ENCODE measurements at places on chromosomes 1 and 21. TPM values are rescaled to one million over a fixed set of nuclear protein-coding genes. Genes with fewer than 3 reads are reported as not detected.

Gene TP73
- 2.4 TPM for total RNA-seq

Gene TRABD2B
- total RNA-seq: 14.5 TPM

Gene USP25
- total RNA-seq: 48.8 TPM

Gene TTC24
- total RNA-seq: not detected

Gene C1orf198
- 70.1 TPM for total RNA-seq

Gene FMN2
- total RNA-seq: 2.3 TPM

Gene FLG
- not detected for total RNA-seq

Gene RHD
- not detected for total RNA-seq

Gene CR1L
- not detected for total RNA-seq

Gene TNFSF18
- total RNA-seq: not detected

DNA sequence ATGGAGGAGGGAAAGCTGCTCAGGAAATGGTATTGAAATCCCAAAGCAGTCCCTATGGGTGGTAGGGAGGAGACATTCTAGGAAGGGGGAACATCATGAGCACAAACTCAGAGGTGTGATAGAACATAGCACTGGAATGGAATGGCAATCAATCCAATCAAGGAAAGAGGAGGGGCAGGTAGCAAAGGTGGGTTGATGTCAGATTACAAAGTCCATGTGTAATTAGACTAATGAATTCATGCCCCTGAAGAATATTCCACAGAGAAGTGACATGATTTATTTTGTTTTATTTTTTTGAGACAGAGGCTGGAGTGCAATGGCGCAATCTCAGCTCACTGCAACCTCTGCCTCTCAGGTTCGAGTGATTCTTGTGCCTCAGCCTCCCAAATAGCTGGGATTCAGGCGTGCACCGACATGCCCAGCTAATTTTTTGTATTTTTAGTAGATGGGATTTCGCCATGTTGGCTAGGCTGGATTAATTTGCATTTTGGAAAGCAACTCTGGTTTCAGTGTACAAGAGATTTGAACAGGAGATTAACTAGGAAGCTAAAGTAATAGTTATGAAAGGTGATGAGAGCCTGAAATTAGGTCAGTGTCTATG is 36.1 kb downstream of the DEGS1 start:
- no peak for DNase-seq

GRCh38 chr1:169161496-169162194 is 55.2 kb downstream of the ATP1B1 start:
- DNase-seq: no peak

DNA sequence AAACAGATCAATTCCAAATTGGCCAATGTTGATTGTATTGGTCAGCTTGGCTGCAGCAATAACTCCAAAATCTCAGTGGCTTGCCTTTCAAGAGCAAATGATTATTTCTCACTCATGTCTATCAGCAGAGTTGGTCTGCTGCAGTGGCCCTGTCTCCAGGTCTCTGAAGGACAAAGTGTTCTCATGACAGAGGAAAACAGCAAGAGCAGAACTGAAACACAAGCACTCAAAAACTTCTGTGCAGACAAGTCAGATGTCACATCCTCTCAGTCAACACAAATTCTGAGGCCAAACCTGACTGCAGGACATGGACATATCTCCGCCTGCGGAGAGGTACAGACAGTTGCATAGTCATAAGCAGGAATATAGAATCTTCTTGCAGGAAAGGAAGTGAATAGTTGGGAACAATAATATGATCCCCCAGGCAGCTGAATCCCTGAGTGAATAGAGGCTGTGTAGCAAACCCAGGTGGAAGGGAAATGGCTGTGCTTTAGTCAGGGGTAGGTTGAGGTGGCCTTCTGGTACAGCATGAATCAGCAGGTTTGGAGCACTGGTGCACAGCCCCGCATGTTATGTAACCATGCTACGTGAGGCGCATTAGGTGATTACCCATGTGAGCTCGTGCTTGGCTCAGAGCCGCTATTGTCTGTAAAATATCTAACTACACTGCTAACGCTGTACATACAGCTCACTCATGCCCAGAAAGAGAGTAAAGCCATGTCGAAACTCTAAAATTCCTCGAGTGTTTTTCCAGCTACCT is 17.1 kb upstream of the UBE2U start:
- DNase-seq: no peak

DNA sequence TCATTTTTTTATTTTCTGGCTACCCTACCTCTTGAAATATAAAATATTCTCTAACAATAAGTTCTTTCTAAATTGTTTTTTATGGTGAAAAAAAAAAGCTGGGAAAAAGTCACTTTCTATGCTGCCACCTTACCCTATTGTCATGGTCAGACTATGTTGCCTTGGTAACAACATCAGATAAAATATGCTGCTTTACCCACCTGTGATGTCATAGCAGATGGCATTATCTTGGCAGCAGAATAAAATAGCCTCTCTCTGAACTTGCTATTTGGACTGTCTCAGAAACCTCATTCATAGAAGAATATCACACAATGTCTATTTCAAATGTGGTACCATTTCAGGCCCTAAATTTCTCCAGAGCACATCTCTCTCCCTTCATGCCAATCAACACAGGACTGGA is 69.6 kb upstream of the SGIP1 start:
- DNase-seq: no peak

DNA sequence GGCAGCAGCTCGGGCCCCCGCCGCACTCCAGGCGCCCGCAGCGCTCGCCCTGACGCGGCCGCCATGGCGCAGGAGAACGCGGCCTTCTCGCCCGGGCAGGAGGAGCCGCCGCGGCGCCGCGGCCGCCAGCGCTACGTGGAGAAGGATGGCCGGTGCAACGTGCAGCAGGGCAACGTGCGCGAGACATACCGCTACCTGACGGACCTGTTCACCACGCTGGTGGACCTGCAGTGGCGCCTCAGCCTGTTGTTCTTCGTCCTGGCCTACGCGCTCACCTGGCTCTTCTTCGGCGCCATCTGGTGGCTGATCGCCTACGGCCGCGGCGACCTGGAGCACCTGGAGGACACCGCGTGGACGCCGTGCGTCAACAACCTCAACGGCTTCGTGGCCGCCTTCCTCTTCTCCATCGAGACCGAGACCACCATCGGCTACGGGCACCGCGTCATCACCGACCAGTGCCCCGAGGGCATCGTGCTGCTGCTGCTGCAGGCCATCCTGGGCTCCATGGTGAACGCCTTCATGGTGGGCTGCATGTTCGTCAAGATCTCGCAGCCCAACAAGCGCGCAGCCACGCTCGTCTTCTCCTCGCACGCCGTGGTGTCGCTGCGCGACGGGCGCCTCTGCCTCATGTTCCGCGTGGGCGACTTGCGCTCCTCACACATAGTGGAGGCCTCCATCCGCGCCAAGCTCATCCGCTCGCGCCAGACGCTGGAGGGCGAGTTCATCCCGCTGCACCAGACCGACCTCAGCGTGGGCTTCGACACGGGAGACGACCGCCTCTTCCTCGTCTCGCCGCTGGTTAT is 2.8 kb downstream of the KCNJ9 start:
- peak; percentile 82 for DNase-seq

DNA sequence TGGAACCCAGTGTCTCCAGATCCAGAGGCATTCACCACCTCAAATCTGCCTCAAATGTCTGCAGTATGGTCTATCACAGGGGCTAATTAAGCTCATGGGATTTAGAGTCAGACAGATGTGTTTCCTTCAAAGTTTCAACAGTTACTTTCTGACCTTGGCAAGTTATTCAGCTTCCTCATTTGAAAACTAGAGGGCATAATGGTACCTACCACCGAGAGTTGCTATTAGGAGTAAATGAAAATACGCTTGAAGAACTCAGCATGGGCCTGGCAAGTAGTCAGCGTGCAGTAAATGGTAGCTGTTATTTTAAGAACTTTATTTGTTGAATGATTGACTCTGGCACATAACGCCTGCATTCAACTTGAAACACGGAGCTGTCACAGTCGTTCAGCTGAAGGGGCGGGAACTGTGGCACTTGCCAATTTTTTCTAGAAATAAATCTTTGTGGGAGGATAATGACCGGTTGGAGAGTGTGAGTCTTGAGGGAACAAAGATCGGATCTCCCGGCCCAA is 1.2 kb upstream of the CAP1 start:
- DNase-seq: no peak

DNA sequence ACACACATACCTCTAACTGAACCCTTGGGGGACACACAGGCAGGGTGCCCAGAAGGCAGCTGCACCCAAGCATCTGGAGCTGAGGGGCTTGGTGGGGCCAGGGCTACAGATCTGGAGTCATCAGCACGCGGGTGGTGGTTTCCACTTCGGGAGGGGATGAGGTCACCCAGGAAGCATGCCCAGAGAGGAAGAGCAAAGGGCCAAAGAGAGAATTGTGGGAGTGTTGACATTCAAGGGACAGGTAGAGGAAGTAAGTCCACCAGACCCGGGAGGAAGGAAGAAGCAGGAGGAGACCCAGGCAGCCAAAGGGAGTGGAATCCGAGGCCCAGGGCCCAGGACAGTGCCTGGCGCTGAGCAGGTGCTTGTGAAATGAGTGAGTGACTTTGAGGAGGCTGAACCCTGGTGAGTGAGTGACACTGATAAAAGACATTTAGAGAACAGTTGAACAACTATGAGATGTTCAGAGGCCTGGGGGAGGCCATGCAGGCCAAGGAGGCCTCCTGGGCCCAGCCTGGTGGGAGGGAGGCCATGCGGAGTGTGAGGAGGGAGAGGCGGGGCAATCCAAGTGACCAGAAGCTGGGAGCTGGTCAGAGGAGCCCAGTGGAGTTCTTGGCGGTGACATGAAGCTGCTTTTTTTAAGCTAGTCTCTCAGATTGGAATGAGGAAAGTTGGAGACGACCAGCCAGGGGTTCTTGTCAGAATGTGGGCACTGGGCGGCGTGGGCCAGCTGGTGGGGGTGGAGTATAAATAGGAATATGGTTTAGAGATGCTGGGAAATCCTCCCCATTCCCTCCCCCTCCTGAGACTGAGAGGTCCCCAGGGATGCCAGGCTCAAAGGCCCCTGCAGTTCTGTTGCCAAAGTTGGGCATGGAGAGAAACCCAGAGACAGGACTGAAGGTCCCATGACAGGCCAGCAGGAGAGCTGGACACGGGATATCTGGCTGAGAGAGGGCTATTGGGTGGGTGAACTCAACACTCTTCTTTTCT is 7.9 kb downstream of the CDK18 start:
- no peak for DNase-seq

DNA sequence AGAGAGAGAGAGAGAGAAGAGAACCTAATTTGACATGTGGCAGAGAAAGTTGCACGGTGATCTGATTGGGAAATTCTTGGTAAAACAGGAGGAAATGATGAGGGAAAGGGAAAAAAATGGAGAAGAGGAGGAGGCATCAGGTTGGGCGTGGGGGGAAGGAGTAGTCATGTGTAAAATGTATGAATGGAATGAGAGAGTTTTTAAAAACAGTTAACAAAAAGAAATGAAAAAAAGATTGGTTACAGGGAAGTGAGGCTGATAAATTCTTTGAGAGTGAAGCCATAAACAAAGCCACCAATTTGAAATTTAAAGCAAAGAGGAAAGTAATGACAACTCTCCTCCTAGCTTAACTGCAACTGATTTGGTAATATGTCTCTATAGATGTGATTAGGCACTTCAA is 409.2 kb downstream of the USH2A start:
- DNase-seq: no peak

DNA sequence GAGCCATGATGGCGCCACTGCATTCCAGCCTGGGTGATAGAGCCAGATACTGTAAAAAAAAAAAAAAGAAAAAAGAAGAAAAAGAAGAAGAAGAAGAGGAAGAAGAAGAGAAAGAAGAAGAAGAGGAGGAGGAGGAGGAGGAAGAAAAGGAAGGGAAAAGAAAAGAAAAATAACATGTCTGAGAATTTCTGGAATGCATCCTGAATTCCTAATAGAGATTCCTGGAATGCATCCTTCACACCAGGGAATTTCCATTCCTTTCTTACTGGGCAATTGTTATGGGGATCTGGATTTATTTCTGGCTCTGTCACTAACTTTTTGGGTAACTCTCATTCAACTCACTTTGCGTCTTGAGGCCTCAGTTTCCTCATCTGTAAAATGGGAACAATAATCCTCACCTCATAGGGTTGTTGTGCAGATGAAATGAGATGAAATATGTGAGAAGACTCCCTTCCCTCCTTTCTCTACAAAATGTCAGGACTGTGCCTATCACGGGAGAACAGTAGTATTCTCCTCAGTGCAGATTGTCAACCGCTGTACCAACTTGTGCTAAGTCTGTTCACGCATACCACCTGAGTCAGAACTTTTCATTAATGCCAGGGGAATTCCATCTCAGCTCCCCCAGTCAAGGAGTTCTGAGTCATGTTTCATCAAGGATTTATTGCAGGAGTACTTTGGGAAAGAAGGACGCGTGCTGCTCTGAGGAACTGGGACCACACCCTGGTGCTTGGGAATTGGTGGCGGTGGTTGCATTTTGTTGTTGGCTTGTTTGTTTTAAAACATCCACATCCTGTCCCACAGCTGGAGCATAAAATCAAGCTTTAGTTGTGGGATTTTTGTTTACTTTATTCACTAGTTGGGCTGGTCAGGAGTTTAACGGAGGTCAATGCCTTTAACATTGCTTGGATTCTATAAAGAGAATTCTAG is 42.4 kb upstream of the ROR1 start:
- DNase-seq: no peak

- no peak for DNase-seq
Measured at GRCh38 chr21:15895142-15896106, 165.6 kb downstream of the USP25 start.

DNA sequence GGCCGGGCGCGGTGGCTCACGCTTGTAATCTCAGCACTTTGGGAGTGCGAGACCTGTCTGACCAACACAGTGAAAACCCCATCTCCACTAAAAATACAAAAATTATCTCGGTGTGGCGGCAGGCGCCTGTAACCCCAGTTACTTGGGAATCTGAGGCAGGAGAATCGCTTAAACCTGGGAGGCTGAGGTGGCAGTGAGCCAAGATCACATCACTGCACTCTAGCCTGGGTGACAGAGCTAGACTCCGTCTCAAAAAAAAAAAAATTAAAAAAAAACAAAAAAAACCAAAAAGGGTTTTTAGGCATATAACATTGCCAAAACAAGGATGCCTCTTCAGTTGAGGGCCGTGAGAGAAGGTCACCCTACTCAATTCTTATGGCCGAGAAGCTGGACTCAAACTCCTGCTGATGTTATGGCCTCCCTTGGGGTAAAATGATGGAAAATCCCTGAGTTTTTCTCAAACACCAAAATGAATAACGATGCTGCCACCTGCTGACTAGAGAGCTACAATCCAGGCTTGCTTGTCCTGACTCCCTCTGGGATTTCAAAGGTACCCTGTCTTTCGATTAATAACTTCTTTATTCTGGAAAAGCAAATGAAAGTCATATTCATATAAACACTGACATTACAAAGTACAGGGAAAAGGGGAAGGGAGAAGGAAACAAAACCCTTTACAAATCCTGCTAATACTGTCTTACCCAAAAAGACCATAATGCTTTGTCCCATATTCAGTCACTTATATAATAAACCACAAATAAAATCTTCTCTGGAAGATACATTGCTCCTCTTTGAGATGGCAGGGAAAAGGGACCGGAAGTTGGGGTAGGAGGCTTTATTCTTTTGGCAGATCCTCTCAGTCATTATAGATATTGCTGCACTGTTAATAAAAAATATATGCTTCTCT is 10.7 kb downstream of the RAB42 start:
- peak; percentile 41 for DNase-seq

- no peak for DNase-seq
Measured at GRCh38 chr1:117600966-117601365, 4.9 kb upstream of the TENT5C start.

GRCh38 chr1:177035586-177035985 is 128.9 kb downstream of the ASTN1 start:
- DNase-seq: no peak

- DNase-seq: no peak
Measured at GRCh38 chr1:58717979-58718378, 18.1 kb upstream of the MYSM1 start.

- no peak for DNase-seq
Measured at GRCh38 chr1:33048426-33048825, 11.7 kb upstream of the AK2 start.

GRCh38 chr1:86345042-86345441 is 51.1 kb downstream of the ODF2L start:
- DNase-seq: no peak

Measured in progenitor cell of endocrine pancreas (in vitro differentiated cells).